ENCODE measurements at places on chromosomes 5 and 9. TPM values are rescaled to one million over a fixed set of nuclear protein-coding genes. Genes with fewer than 3 reads are reported as not detected.

Gene PCDHGC5
- 6.6 TPM for total RNA-seq

Gene PPP3R2
- not detected for total RNA-seq

Gene SLC45A2
- not detected for total RNA-seq

Gene C7
- not detected for total RNA-seq

Gene ENC1
- 219 TPM for total RNA-seq

Gene SLC6A7
- under 0.01 TPM for total RNA-seq

Gene PPP2R2B
- not detected for total RNA-seq

Gene IL33
- 175 TPM for total RNA-seq

Gene MYO10
- 265 TPM for total RNA-seq

Gene TMEM252
- total RNA-seq, result not detected

Gene NEURL1B
- total RNA-seq, result 0.44 TPM
